Stimulated activated CD4-positive, alpha-beta T cell treated with anti-CD3 and anti-CD28 coated beads, Interleukin-15, amount 100 ng/mL, for 24 hours (primary cell): ENCODE measurements at places on chromosomes 7 and 10.

DNA sequence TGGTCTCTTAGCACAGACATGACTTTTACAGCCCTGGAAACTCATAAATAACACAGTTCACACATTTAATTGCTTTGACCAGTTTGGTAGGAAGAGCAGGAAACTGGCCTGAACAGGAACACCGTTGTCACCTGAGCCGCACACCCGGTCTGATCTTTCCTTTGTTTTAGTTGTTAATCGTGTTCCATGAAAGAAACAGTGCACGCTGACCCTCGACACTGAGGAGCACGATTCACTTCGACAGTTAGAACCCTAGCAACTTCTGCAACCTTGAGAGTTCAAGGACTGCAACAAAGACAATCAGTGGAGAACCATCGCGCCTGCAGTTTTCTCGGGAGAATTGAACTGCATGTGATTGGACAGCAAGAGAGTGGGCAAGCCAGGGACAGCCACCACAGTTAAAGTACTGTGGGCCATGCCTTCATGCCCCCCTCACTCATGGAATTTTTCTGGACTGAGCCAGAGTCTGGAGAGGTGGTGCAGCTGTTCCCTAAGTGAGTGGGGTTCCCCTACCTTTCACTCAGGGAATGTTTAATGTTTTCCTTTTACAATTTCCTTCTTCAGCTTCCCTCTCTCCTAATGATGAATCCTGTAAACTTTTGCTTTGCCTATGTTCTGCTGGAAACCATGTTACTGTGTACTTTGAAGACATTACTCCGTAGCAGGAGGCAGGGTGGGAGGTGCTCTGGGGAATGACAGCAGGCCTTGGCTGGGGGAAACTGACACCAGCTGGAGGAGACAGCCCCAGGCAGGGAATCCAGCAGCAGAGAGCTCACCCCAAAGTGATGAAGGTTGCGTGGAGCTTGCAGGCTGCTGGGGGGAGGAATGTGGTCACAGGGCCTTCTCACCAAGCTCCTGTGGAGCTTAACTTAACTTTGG is 198.7 kb downstream of the ZNF438 start:
- no peak for DNase-seq

GRCh38 chr10:133403784-133404183 is 9.8 kb downstream of the MTG1 start:
- no peak for DNase-seq

GRCh38 chr7:7265081-7266075 is 83.0 kb downstream of the C1GALT1 start:
- DNase-seq, result no peak

GRCh38 chr7:26991796-26992195 is 104.0 kb downstream of the HOXA1 start:
- no peak for DNase-seq

GRCh38 chr10:110502851-110503301 is 5.2 kb downstream of the DUSP5 start:
- peak; percentile 42 for DNase-seq

- no peak for DNase-seq
Measured at GRCh38 chr7:12769444-12769843, 82.0 kb downstream of the ARL4A start.

DNA sequence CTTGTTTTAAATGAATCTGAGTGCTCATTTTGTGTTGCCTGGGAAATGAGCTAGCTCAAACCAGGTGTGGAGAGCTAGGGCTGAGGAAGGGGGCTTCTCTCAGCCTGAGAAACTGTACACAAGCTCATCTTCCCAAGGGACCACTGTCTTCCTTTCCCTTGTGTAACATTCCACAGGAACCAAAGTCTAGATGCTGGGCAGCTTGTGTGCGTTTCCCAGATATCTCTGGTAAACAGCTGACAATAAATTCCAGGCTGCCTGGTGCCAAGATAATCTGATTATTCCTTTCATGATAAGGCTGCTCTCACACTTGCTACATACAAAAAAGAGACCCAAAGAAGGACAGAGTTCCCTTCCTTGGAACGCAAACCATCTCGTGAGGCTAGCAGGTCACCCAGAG is 33.1 kb upstream of the MKLN1 start:
- DNase-seq, result no peak

GRCh38 chr7:140646931-140647647 is 6.5 kb upstream of the DENND2A start:
- DNase-seq, result peak; percentile 46
